ENCODE measurements at places on chromosomes 5 and 9.

DNA sequence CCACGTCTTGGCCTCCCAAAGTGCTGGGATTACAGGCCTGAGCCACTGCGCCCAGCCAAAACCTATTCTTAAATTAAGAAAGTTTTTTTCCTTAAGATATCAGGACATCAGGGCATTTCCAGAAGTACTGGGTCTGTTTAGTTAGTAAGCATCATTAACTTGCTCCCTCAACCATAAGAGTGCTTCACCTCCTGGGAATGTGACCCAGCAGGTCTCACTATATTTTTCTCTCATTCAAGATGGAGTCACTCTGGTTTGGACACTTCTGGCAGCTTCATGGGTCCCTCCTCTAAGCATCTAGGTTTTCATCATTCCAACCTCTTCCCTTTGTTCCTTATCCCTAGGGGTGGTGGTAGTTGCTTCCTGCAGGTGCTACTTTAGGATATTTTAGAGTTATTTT is 10.3 kb upstream of the BRD3OS start:
- no peak for DNase-seq

DNA sequence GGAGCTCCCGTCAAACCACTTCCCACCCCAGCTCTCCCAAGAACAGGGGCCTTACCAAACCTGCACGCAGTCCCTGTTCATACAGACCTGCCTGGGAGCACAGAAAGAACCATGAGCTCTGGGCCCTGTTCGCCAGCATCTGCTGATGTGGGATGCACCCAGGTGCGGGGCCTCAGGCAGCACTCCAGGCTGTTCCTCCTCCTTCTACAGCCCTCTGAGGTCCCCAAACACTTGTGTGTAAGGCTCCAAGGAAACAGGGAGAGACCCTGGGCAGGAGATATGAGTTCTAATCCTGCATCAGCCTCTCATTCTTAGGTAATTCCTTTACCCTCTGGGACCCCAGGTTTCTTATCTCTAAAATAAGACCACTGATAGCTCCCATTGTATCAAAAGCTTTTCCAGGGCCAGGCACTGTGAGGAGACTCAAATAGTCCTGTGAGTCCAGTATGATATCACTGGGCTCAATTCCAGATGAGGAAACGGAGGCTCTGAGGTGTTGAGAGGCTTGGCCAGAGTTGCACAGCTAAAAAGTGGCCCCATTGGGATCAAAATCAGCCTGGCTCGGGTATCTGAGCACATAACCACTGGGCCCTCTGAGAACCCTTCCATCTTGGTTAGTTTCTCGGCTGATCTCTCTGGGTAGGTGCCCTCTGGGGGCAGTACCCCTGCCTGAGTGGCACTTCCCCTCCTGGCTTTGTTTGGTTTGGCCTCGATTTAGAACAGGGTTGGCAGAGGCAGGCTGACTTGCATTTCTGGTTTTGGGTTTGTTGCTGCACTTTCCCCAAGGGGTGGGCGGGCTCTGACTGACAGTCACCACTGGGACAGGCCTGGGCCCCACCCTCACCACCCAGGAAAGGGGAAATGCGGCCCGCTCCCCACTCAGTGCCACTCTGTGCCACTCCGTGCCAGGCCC is 116.8 kb downstream of the RGS3 start:
- DNase-seq: no peak

- DNase-seq: no peak
Measured at GRCh38 chr9:87528969-87529368, 31.3 kb downstream of the DAPK1 start.

DNA sequence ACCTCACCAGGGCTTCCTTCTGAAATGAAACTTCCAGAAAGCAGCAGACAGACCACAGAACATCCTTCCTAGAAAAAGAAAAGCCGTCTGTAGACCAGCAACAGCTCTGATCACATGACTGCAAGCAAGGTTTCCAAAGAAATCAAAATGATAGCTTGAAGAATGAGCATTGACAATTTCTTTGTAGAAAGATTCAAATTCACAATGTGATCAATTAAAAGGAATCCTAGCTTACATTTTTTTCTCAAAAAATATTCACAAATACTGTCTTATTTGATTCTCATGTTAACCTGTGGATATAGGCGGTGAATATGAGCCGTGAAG is 144.9 kb downstream of the MTX3 start:
- no peak for DNase-seq

- DNase-seq: no peak
Measured at GRCh38 chr5:14228219-14228618, 85.1 kb downstream of the TRIO start.

DNA sequence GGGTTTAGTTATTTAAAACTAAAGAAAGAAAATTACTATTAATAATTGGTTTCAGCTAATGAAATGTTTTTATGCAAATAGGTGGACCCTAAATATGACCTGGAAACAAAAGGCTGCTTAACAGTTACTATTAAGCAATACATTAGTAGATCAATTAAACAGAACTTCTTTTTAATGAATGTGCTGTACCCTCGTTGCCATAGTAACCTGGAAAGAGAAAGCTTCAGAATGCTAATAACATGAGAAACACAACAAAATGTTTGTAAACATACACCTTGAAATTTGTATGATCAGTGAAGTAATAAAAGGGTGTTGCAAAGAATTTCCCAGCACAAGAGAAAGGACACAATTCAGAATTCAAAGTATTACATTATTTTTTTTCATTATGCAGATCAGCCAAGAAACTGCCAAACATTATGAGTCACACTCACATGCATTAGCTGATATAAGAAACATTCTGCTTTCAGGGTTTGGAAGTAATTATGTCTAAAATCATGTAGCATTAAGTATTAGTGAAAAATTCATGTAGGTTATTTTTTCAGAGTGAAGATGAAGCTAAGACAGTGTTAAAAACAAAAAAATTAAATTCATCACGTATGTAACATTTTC is 348.3 kb downstream of the ISL1 start:
- DNase-seq: no peak

- no peak for DNase-seq
Measured at GRCh38 chr5:176413255-176413565, 3.1 kb downstream of the CLTB start.

- no peak for DNase-seq
Measured at GRCh38 chr5:122056913-122057312, 21.1 kb downstream of the LOX start.

DNA sequence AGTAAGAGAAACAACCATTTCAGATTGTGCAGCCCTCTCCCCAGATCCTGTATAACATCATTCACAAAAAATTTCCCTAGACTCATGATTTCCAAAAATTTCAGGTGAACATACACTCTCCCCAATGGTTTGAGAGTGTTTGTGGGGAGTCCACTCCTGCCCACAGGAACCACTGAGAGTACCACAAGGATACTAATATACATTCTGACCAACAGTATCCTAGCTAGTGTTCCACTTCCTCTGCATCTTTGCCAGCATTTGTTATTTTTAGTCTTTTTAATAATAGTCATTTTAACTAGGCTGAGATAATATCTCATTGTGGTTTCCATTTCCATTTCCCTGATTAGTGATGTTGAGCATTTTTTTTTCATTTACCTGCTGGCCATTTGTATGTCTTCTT is 155.4 kb downstream of the DTWD2 start:
- DNase-seq: no peak

GRCh38 chr9:134399435-134400056 is 73.3 kb downstream of the RXRA start:
- DNase-seq: no peak

DNA sequence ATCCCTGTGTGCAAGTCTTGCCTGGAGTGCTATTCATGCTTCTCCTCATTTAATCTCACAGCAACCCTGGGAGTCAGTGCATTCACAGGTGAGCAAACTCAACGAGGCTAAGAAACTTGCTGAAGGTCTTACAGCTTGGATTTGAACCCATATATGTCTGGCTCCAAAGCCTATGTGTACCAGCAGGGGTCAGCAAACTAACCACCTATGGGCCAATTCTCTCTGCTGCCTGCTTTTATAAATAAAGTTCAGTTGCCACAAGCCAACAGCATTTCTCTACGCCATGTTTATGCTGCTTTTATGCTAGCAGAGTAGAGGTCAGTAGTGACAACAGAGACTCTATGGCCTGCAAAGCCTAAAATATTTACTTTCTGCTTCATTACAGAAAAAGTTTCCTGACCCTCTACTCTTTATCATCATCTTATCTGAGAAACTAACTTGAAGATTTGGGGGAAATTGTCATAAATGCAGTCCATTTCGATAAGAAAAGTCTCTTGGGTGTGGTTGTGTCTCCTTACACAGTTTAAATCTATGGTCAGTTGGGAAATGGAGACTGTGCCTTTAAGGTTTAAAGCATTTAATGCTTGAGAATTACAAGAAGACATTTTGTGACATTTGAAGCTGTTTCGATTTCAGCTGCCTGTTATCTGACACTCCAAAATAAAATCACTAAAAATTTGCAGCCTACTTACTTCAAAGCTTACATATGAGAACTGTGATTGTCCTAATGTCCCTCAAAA is 137.7 kb downstream of the PRELID2 start:
- DNase-seq: no peak
